Stimulated activated CD8-positive, alpha-beta memory T cell treated with anti-CD3 and anti-CD28 coated beads, Interleukin-7, amount 100 ng/mL, for 24 hours (primary cell): ENCODE measurements at places on chromosomes 3 and 15.

GRCh38 chr15:74593122-74593521 lies 22.5 kb upstream of the CLK3 start:
- no peak for DNase-seq

DNA sequence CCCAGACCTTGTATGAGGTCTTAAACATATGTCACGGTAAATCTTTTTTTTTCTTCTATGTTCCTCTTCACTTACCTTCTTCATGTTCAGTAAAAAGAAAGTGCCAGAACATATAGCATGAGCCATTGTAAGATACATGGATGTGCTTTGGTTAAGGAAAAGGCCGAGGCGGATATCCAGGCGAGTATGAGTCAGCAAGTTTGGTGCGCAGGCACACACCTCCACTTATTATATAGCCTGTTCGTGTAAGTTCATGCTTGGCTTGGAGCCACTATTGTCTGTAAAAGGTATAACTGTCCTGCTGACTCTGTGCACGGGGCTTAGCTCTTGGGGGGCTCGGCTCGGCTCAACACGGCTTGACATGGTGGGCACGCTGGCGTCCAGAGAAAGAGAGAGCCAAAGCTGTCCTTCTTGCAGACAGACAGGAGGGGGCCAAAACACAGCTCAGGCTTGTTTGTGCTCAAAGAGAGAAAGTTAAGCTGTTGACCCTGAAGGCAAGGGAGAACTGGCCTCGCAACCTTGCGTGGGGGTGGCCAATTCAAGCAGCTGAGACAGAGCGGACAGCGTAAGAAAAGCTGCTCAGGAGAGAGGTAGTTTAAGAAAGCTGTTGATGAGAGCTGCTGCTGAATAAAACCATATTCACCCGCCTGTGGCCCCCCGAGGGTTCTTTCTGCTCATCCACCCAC lies 251.2 kb downstream of the SLC9A9 start:
- DNase-seq, result no peak

- DNase-seq, result no peak
Measured at GRCh38 chr3:152835601-152836102, 721 bp downstream of the P2RY1 start.

DNA sequence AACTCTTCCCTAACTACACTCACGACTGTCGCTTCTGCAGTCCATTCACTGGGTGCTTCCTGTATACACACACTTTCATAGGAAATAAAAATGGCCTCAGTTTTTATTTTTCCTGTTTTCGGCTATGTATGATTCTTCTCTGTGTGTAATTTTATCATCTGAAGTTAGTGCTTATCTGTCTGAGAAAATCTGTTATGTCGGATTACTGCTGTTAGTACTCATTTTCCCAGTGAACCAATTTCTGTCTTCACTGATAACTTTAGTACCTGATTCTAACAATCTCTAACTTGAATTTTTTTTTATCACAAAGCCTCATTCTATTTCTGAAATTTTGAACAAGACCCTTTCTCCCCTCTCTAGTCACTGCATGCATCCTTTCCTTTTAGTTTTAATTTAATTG lies 20.9 kb downstream of the RAB5A start:
- DNase-seq, result no peak

GRCh38 chr3:7876741-7877297 lies 624.8 kb upstream of the LMCD1 start:
- DNase-seq, result no peak
